ENCODE measurements at places on chromosomes 12 and 14.

DNA sequence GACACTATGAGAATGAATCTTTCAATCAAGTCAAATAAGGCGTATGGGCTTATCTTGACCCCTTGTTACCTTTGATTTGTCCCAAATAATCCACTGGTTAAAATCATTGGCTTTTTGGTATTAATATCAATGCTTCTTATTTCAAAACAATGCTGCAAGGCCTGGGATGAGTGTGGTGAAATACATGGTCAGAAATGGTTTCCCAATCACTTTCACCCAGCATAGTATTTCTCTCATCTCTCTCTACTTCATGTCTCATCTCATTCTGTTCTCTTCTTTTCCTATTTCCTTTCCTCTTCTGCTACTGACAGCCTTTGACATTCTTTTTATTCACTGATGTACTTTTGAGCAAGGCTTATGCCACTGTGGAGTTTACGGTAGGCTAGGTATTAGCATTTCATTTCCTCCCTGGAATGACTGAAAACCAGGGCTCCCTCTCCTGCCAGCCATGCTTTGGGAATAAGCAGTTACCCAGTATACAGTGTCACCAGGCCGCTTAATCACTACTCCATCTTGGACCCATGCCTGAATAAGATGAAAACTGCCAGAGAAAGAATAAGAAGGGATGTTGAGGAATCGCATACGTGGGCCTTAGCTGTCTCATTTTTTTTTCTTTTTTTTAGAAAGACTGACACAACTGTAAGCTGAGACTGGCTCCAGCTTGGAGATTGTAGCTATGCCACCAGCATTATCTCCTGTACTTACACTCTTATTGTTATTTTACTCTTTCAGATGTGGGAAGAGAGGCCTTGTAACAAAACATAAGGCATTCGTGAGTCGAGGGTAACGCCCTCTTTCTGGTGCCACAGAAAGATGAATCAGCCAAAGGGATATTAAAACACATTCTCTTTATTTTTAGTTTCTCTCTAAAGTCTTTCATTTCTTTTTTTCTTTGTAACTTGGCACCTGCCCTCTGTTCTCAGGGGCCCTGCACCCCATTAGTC lies 53.5 kb downstream of the IGF1 start:
- DNase-seq = peak; percentile 2

DNA sequence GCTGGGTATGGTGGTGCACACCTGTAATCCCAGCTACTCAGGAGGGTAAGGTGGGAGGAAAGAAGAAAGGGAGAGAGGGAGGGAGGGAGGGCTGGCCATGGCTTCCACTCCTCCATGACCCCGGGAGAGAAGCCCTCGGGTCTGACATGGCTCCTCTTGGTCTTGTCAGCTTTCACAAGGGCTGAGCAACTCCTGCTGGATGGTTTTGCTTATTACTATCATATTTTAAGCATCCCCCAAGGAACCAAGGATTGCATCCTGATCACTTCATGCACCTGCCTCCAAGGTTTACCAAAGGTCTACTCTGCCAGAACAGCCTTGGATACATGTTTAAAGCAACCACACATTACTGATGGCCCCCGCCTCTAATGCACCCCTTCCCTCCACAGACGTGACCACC lies 28.0 kb upstream of the NCOR2 start:
- DNase-seq = no peak

DNA sequence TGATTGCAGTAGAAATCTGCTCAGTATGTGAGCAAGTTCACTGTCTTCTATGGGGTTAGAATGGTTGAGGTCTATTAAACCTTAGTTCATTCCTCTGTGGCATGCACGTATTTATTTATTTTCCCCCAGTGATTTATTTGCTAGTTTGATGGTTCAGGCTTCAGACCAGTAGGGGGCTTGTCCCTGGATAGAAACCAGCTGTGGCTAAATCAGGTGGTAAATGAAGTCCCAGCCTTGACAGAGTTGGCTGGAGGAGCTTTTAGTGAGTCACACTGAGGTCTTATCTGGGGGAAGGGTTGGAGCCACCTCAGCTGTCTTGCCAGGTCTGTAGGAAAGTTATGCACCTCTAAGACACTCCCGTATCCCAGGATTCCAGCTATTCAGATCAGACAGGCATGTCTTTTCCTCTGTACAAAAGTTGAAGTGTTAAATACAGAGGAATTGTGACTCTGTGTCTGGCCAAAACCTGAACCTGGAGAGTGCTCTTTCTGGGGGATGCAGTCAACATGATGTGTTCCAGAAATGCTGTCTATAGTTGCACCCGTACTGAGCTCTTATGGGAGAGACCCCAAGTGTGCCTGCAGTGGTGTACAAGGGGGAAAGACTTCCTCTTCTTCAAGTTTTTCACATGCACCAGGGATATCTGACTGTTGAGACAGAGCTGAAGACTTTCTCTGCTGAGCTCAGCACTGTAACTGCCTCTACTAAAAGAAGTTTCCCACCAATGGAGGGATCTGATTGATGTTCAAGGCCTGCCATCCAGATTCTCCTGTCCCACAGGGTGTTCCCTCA lies 1322.1 kb downstream of the TMEM121 start:
- DNase-seq = no peak

GRCh38 chr12:115801871-115802270 lies 475.6 kb downstream of the MED13L start:
- DNase-seq = no peak

GRCh38 chr14:98131406-98131805 lies 1140.6 kb downstream of the BCL11B start:
- DNase-seq = no peak

GRCh38 chr12:12779529-12779928 lies 5.9 kb upstream of the APOLD1 start:
- DNase-seq = peak; percentile 82

DNA sequence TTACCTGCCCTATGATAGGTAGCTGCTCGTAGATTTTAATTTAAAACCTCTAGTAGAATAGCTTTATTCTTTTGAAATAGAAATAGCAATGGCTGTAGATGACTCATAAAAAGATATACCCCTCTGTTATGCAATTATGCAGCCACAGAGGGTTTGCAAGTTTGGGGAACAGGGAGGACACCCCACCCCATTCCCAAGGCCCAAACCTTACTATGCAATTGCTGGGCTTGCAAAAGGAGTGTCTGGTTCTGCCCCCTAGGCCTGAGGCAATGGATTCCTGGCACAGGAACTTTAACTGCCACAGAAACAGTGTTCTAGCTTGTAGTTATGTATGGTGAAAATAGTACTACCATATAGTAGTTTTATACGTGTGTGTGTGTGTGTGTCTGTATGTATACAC lies 403.3 kb downstream of the ADAMTS20 start:
- peak; percentile 6 for DNase-seq

- peak; percentile 58 for DNase-seq
These were observed 700 bp downstream of the PRKAG1 start for GRCh38 chr12:49017891-49018260.

- DNase-seq = peak; percentile 96
These were observed 96.2 kb downstream of the FIGNL2 start for GRCh38 chr12:51752234-51752889.

DNA sequence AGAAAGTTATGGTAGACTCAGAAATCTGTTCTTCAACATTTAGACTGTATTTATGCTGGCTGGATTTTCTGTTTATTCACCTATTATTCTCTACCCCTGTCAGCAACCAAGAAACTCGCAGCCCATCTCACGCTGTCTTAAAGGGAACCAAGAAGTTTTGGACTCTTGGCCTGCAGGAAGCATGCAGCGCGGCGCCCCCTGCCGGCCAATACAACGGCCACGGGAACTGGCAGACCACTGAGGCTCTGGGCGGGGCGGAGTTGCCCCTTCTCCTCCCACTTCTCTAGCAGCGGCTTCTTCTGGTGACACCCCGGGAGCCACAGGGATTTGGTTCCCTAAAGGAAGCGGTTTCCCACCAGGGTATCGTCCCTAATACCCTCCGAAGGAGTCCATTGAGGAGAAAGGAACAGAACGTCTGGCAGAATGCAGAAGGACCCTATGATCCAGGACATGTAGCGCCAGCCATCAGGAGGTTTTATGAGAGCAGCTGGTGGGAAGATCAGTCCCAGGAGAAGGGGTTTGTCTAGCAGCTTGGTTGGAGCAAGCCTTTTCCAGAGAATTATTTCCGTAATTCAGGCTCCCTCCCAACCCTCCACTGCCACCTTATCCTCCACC lies 21.0 kb upstream of the RNASE2 start:
- DNase-seq = peak; percentile 1

Data from amniotic epithelial cell (primary cell).